ENCODE measurements at places on chromosomes 11 and 22. TPM values are rescaled to one million over a fixed set of nuclear protein-coding genes. Genes with fewer than 3 reads are reported as not detected.

The AIFM3 gene
- 0.21 TPM for total RNA-seq

The POLR2F gene
- total RNA-seq, result 24.7 TPM

The TMEM86A gene
- 1.0 TPM for total RNA-seq

The EHF gene
- total RNA-seq, result 105 TPM

The MUC6 gene
- not detected for total RNA-seq

The EIF4G2 gene
- total RNA-seq, result 632 TPM

All from tongue (tissue), 3 donors.